ENCODE measurements at places on chromosomes 5 and 9.
A peak's percentile ranks its signal among the peaks of the same experiment; 100 is the strongest.

DNA sequence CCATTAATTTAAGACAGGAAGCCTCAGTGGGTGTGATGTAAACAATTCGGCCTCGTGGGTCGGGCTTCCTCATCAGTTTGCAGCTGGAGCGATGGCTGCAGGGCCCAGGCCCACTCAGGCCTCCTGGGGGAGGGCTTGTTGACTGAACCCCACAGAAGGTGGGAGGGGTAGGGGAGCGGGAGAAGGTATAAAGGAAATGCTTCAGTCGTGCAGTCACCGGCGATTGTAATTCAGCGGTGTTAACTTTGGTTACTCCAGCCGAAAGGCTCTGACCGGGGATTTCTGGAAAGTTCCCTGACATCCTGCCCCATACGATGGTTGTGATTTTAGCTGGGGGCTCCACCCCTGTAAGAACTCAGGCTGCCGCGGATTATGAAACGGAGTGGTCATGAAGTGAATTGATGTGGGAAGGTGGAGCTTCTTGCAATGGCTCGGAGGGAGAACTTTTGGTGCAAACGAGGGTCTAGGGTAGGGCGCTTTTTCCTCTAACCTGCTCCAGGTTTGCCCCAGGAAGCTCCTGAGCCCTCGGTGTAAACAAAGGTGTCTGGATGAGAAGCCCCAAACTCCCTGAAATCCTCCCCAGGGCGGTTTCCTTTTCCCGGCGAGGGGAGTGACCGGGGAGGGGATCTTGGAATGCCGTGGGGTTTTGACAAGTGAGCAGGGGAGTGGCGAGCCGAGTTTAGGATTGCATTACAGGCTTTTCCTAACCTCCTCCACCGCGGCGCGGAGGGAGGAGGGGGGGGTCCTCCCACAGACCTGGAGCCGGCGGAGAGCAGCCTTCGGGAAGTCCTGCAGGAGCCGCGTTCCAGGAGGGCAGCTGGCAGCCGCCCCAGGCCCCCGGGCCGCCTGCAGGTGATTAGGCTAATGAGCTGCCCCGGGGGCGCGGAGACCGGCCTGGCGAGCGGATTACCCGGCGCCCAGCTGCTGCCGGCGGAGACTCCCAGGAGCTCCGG, 215.5 kb downstream of the PDZD2 start:
- DNase-seq = peak; percentile 97

GRCh38 chr5:67515762-67516161, 319.2 kb upstream of the CD180 start:
- DNase-seq = no peak

DNA sequence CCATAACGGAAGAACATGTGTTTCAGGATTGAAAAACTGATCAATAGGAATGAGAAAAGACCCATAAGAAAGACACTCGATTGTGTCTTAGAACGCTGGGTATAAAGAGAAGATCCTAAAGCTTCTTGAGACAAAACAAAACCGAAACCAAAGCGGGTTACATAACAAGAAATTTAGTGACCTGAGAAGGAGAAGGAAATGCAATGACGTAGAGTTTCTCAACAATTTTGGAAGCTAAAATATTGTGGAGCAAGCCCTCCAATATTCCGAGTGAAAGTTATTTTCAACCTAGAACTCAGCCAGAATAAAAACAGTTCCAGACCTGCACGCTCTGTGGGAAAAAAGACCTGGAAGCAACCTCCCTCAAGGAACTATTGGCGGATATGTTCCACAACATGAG, 81.9 kb upstream of the FREM1 start:
- no peak for DNase-seq

GRCh38 chr5:131635684-131636572, 899 bp upstream of the RAPGEF6 start:
- no peak for DNase-seq

- no peak for DNase-seq
Observed at GRCh38 chr5:150598821-150599273, 41.6 kb upstream of the SYNPO start.

- DNase-seq = peak; percentile 59
Observed at GRCh38 chr5:140345919-140346347, 470 bp downstream of the HBEGF start.

- DNase-seq = no peak
Observed at GRCh38 chr9:88287972-88288371, 100.3 kb upstream of the SPIN1 start.

- no peak for DNase-seq
Observed at GRCh38 chr5:174418809-174419539, 305.4 kb upstream of the MSX2 start.

GRCh38 chr5:132372127-132372526, 2.6 kb downstream of the SLC22A5 start:
- no peak for DNase-seq

DNA sequence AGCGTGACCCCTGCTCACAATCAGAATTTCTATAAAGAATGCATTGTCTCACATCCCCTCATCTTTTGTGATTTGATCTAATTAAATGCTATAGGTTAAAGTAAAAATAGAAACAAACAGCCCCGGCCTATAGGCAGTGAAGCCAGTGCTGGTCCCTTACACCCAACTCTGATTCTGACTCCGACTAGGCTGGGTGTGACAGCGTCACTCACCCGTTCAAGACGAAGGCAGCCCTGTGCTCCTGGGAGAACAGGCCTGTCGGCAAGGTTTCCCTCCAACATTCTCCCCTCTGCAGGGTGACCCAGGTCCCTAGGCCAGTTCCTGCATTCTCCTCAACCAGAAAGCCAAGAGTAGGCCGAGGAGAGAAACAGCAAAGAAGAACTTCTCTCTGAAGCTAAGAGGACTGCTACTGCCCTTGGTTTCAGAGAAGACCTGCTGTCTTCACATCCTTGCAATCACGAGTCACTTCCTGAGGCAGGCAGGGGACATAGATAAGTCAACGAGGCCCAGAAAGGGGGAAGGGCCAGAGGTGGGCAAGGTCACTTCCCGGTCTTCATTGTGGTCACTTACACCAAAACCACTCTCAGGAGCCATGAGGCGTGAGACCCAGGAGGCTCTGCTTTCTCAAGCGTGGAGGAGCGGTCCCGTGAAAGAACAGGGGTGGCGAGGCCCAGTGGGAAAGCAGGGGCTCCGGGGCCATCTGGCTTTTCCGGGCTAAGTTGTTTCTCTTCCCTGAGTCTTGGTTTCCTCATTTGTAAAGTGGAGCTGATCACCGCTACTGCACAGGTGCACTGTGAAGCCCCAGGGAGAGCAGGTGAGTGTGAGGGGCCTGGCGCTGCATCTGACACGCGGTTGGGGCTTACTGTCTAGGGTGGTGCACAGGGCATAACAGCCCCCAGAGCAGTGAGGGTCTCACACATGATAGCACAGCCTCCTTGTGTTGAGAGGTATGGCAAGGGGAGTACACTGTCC, 200.8 kb downstream of the CRB2 start:
- no peak for DNase-seq

DNA sequence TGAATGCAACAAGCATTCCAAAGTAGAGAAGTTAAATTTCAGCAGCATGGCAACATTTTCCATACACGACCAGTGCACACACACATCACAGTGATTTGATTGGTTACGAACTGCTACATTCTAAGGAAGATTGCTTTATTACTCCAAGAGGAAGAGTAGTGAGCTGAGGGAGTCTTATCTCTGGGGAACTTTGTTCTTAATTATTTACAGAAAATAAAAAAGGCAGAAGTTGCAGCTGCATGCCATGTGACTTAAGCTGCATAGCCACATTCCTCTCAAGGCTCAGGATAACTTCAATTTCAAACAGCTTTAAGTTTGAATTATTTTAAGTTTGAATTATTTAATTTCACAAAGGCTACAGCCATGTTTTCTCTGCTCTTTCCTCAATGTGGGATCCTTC, 71.6 kb upstream of the HSPB3 start:
- DNase-seq = no peak

DNA sequence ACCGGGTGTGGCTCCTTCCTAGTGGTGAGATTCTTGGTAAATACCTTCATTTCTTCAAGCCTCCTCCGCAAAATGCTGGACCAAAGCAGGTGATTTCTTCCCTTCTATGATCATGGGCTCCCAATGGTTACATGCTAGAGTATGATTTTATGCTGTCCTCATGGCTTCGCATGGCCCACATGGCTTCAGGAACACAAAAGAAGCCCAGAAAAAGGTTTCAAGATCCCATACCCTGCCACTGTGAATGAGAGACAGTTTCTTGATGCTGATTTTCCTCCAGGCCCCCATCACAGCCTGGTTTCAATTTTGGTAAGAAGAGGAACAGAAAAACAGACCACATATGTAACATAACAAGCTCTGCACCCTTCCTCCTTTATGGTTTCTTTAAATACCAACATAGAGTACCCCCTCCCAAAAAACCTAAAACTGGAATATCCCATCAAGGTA, 2.4 kb upstream of the RXFP3 start:
- DNase-seq = no peak

DNA sequence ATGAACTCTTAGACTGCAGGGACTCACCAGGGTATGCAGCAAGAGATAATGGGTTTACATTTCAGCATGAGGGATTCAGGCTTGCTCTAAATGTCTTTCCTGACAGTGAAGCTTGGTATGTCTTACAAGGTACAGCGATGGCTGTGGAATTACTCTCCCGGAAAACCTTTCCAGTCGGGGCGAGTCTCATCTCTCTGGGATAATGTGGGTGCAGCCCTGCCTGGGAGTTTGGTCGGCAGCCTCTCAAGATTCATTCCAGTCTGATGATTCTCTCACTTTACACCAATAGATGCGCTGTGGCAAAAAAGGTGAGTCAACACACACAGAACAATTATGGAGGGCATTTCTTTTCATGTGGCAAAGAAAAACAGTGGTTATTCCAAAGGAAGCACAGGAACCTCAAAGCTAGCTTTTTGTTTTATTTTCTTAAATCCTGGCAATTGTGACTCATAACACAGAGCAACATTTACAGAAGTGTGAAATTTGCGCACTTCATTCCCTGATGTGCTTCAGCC, 190.3 kb downstream of the DCP2 start:
- no peak for DNase-seq

DNA sequence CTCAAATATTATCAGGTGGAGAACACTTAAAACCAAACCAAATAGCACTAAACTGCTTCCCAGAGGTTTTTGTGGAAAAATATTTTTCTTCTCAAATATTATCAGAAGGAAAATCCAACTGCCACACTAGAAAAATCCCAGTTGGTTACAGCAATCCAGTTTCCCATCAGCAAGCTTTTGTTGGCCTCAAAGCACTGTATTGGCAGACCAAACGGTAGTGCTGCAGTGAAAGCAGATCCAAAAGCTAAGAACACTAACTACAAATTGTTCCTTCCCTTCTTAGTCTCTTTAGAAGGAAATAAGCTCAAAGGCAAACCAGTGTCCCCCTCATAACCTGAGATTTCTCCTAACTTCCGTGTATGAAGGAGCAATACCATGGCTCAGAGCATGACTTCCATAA, 105.3 kb downstream of the TRIM36 start:
- no peak for DNase-seq

Measured in WERI-Rb-1 (cell line).